ENCODE measurements at places on chromosomes 2 and 18. TPM values are rescaled to one million over a fixed set of nuclear protein-coding genes. Genes with fewer than 3 reads are reported as not detected.

XDH gene
- total RNA-seq: not detected

IL36A gene
- total RNA-seq: not detected

SNX17 gene
- 73.7 TPM for total RNA-seq

PRSS56 gene
- 0.15 TPM for total RNA-seq

LGALSL gene
- 14.6 TPM for total RNA-seq

LIMS3 gene
- total RNA-seq: 3.2 TPM

MARCHF4 gene
- not detected for total RNA-seq

SP140 gene
- total RNA-seq: 0.56 TPM

LYPD6 gene
- total RNA-seq: 0.05 TPM

LIMS1 gene
- total RNA-seq: 82.3 TPM

SERPINB10 gene
- total RNA-seq: not detected

CEP192 gene
- 28.1 TPM for total RNA-seq

ZSWIM2 gene
- not detected for total RNA-seq

CAPN14 gene
- total RNA-seq: 0.16 TPM

POTEE gene
- not detected for total RNA-seq

ERICH2 gene
- 0.98 TPM for total RNA-seq

TMEM198 gene
- 0.65 TPM for total RNA-seq

UGT1A8 gene
- not detected for total RNA-seq

AQP12A gene
- total RNA-seq: not detected

RASGRP3 gene
- 62.2 TPM for total RNA-seq

ASXL2 gene
- total RNA-seq: 19.2 TPM

CABLES1 gene
- 2.3 TPM for total RNA-seq

PRKAG3 gene
- total RNA-seq: not detected

IL1RL1 gene
- 0.70 TPM for total RNA-seq

GALNT5 gene
- 0.09 TPM for total RNA-seq

ID2 gene
- 44.7 TPM for total RNA-seq

AFF3 gene
- 2.7 TPM for total RNA-seq

GPR17 gene
- 0.28 TPM for total RNA-seq

SMYD5 gene
- total RNA-seq: 20.5 TPM

HOXD11 gene
- not detected for total RNA-seq

AGXT gene
- not detected for total RNA-seq

GAL3ST2 gene
- 1.7 TPM for total RNA-seq

TRIM43 gene
- total RNA-seq: not detected

CCDC102B gene
- 6.3 TPM for total RNA-seq

GDF7 gene
- 0.56 TPM for total RNA-seq

LOXL3 gene
- 2.3 TPM for total RNA-seq

TTR gene
- not detected for total RNA-seq

THADA gene
- 12.4 TPM for total RNA-seq

HOXD12 gene
- total RNA-seq: not detected

SPC25 gene
- not detected for total RNA-seq

EVA1A gene
- total RNA-seq: 2.1 TPM

DYNAP gene
- total RNA-seq: not detected

SERPINB3 gene
- total RNA-seq: not detected

CDK5R2 gene
- not detected for total RNA-seq

CPO gene
- 0.28 TPM for total RNA-seq

REG3G gene
- total RNA-seq: not detected

CIB4 gene
- not detected for total RNA-seq

LINC00305 gene
- not detected for total RNA-seq

GALNT3 gene
- total RNA-seq: 0.13 TPM

LMAN1 gene
- 56.7 TPM for total RNA-seq

KYNU gene
- total RNA-seq: 0.62 TPM

WDCP gene
- 7.5 TPM for total RNA-seq

ASPRV1 gene
- total RNA-seq: 0.79 TPM
